ENCODE measurements at places on chromosomes 3 and 15.

DNA sequence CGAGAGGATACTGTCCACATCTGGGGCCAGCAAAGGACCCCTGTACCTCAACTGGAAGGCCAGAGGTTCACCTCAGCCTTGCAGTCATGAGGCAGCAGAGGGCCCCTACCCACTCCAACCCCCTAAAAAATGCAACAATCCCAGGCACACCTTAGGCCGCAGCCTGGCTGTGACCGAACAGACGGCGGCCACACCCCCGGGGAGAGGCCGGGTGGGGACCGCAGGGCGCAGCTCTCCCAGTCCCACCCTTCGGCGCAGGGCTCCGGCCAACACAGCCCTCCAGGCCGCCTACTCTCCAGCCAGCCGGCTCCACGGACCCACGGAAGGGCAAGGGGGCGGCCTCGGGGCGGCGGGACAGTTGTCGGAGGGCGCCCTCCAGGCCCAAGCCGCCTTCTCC lies 457 bp upstream of the DNAJA4 start:
- no peak for DNase-seq

GRCh38 chr15:69958496-69959084 lies 139.1 kb downstream of the TLE3 start:
- no peak for DNase-seq

DNA sequence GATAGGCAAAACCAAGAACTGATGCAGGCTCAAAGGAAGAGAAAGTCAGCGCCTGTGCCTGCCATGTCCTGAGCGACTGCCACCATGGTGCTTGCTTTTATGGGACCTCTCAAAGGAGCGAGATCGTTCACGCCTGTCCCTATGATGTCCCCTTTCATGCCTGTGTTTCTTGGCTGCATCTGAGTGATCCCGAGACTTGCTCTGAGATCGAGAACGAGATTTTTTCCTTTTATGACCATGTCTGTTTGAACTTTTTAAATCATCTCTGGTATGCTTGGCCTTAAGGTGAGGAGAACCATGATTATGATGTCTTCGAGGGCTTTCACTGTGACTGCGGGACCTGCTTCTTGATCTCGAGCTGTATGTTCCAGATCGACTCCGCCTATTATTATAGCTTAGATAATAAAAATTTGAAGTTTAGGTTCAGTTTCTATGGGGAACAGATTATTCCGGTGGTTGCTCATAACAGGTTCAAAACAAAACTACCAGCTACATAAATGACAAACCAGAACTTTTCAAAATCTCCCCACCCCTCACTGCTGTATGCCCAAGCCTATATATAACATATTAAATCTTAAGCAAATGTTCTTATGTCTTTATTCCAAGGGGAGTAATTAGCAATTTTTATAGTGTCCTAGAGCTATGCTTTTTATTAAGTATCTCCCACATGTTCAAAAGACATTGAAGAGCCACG lies 11.6 kb downstream of the CCNL1 start:
- no peak for DNase-seq

DNA sequence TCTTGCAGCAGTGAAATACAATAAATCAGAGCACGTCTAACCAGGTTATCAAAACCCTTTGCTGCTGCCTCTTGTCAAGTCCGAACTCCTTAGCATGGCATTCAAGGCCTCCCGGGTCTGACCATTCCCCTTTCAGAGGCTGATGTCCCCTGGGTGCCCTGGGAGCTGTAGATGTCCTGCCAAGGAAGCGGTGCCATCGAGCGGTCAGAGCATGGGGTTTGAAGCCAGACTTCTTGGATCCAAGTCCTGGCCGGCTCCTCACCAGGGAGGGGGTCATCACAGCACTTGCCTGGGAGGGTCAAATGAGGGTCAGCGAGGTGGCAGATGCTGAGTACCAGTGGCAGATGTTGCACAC lies 496 bp downstream of the TF start:
- DNase-seq, result no peak

DNA sequence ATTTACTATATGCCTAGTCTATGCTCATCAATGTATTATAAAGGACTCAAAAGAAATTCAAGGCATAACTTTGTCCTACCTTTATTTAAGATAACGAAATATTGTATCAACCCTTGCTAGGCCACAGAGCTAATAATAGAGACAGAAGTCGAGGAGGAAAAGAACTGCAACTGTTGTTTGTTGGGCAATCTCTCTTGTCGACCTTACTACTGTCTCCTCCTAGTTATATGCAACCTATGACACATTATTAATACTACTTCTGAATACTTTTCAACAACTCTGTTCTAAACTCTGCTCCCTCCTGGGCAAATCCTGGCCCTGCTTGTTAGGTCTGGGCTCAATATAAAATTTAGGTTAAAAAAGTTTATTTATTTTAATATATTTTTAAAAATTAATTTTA lies 24.6 kb downstream of the SPPL2A start:
- DNase-seq, result no peak

- no peak for DNase-seq
These were observed 709.4 kb downstream of the ZNF385D start for GRCh38 chr3:21041621-21042020.

- peak; percentile 18 for DNase-seq
These were observed 34.5 kb downstream of the KBTBD12 start for GRCh38 chr3:127949446-127950055.

GRCh38 chr15:54353726-54354125 lies 375.5 kb downstream of the UNC13C start:
- DNase-seq, result no peak

GRCh38 chr3:67790043-67790442 lies 135.6 kb upstream of the SUCLG2 start:
- DNase-seq, result peak; percentile 57

- peak; percentile 36 for DNase-seq
These were observed 48.2 kb upstream of the IGF1R start for GRCh38 chr15:98599909-98600691.

- DNase-seq, result no peak
These were observed 3.0 kb downstream of the POMGNT2 start for GRCh38 chr3:43102773-43103480.

GRCh38 chr15:64162478-64162868 lies 349 bp downstream of the PPIB start:
- no peak for DNase-seq

DNA sequence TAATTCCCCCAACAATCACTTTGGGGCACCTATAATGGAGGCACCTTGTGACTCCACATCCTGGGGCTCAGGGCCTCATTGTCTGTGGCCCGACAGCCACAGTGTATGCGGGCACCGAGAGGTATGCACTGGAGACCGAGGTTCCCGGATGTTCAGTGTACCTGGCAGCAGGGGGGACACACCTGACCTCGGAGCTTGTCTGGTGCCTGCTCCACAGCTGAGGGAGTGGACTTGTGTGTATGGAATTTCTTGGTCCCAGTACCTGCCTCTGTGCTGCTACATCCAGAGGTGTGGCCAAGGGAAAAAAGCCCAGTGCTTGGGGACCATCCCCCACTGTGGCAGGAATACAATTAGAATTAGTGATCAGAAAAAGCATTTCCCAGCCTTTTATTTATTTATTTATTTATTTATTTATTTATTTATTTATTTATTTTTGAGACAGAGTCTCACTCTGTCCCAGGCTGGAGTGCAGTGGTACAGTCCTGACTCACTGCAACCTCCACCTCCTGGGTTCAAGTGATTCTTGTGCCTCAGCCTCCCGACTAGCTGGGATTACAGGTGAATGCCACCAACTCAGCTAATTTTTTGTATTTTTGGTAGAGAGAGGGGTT lies 8.8 kb upstream of the AEN start:
- DNase-seq, result no peak

DNA sequence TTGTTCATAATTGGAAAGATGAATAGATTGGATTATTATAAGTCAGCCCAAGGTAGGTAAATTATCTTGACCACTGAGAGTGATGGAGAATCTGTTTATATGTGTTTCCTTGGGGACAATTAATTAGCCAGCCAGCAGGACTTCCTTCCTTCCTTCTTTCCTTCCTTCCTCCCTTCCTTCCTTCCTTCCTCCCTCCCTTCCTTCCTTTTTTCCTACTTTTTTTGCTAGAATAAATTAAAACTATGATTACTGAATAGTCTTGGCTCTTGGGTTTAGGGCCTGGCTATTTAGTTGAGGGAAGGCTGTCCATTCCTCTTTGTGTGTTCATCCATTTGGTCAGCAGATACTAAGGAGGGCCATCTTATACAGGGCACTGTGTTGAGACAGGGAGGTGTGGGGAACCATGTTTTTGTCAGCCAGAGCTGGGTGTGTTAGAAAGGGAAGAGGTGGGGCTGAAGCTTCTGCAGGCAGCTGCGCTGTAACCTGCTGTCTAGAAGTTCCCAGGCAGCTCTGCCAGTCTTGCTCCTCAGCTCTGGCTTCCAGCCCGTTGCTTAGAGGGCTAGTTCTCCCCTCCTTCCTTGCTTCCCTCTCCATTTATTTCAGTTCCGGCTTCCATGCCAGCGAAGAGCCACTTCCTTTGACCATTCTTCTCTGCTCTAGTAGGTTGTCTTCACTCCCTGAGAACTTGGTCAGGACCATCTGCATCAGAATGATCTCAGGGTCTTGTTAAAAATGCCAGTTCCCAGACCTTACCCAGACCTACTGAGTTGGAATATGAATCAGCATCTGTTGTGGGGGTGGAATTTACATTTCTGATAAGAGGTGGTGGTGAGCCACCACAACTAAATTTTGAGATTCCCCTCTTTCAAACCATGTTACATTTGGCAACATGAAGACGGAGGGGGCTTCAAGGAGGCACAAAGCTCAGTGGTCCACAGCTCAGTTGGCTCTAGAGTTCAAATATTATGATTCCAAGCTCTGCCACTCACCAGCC lies 113.9 kb downstream of the DGKG start:
- no peak for DNase-seq

- no peak for DNase-seq
These were observed 40.7 kb downstream of the PTPN9 start for GRCh38 chr15:75538376-75538775.

DNA sequence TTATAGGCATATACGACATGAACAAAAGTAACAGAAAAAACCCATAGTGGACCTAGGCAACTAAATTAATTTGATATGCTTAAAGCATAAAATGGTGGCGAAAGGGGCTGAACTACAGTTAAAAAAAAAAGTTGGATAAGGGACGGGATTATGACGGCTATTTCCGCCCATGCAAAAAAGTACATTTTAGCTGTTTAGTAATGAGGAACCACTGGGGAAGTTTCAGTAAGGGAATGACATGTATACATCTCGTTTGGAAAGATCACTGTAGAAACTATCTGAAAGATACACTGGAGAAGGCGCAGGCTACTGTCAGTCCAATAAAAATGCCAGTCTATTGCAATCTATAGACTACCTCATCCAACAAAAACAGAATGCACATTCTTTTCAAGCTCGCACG lies 65.6 kb downstream of the ZNF148 start:
- DNase-seq, result no peak

- DNase-seq, result no peak
These were observed 71.1 kb downstream of the LRRFIP2 start for GRCh38 chr3:37103103-37103808.

DNA sequence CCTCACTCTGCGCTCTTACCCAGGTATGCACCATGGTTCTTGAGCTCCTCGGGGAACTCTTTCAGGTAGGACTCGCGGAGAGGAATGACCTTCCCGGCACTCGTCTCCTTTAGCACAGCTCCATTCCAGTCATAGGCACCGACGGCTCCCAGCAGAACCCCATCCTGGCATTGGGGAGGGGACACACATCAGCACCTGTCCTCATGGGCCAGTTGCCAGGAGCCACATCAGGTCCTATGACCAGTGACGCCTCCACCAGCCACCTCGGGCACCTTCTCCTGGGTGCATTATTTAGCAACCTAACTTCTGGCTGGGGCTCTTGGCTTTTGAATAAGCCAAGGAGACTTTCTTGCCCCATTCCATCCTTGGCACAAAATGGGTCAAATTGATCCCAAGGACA lies 61.9 kb downstream of the FEM1B start:
- DNase-seq, result no peak

DNA sequence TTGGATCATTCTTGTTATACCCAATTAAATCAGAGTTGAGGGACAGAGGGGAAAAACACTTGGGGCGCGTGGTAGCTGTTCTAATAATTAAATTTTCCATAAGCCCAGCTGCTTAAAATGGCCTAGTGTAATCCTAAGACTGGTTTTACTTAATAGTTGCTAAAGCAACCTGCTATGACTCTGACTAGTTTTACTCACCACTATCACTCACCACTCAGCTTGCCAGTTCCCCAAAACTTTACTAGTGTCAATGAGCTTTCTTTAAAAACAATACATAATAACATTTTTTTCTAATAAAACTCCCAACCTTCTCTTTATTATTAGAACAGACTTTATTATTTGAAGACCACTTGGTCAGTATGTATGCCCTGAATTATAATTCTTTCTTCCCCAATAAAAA lies 49.6 kb downstream of the ECT2 start:
- no peak for DNase-seq

GRCh38 chr15:101625980-101626379 lies 26.2 kb downstream of the TM2D3 start:
- no peak for DNase-seq

DNA sequence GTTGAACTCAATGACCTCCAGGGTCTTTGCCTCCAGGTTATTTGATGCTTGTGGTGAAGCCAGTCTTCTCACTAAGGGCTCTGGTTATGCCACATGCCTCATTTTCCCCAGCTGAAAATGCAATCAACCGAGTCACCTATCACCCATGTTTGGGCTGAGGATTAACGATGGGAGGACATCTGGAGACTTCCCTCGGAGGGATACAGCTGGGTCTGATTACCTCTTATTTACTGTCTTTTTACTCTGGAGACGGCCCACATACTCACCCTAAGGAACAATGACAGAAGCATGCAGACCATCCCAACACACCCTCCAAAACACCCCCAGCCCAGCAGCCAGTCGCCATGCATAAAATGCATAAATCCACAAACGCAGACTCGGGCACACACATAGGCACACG lies 187.4 kb downstream of the OPA1 start:
- DNase-seq, result no peak

DNA sequence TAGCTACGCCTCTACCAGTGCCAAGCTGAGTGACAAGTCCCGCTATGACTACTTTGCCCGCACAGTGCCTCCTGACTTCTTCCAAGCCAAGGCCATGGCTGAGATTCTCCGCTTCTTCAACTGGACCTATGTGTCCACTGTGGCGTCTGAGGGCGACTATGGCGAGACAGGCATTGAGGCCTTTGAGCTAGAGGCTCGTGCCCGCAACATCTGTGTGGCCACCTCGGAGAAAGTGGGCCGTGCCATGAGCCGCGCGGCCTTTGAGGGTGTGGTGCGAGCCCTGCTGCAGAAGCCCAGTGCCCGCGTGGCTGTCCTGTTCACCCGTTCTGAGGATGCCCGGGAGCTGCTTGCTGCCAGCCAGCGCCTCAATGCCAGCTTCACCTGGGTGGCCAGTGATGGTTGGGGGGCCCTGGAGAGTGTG lies 5.7 kb downstream of the GRM2 start:
- DNase-seq, result no peak

- DNase-seq, result no peak
These were observed 41.0 kb upstream of the CMSS1 start for GRCh38 chr3:99776516-99777209.

DNA sequence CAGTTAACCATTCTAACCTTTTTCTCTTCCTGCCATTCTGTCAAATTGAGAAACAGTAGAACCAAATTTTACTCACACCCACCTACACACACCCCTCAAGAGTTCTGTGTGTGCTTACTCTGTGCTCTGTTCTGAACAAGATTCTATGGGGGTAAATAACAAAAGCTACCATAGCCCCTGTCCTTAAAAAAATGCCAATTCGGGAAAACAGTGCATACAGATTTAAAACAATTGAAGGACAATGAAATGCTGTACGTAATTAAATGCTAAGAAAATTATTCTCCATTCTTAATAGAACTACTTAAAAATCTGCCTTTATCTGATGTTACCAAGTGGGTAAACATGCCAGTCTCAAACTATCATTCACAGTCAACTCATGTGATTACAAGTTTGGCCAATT lies 1107.5 kb downstream of the TUSC7 start:
- no peak for DNase-seq

GRCh38 chr3:141915766-141916165 lies 39.3 kb downstream of the ATP1B3 start:
- no peak for DNase-seq
